ENCODE measurements at places on chromosomes 16 and 17. TPM values are rescaled to one million over a fixed set of nuclear protein-coding genes. Genes with fewer than 3 reads are reported as not detected.

DNA sequence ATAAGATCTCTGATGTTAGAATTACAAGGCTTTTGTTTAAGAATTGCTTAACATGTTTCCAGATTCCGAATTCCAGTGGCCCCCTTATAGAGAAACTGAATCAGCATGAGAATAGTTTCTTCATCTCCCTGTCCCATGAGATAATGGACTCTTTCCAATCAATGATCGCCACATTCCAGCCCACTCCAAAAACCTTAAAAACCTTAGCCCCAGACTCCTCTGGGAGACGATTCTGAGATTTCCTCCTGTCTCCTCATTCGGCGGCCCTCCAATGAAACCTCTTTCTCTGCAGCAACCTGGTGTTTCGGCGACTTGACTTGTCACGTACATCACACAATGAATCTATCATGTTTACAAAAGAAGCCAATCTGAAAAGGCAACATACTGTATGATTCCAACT is 197.1 kb upstream of the PSMD7 start:
- H3K4me1 ChIP-seq: no peaks in the 10 kb centered on the region
- H3K27ac ChIP-seq: no peak overlapping the region
- no peaks in the 10 kb centered on the region for H3K36me3 ChIP-seq
- H3K27me3 ChIP-seq: peaks cover 13% of the 10 kb centered on the region

PITPNM3 gene
- total RNA-seq: 0.81 TPM

GRCh38 chr17:14011740-14012405 is 57.4 kb upstream of the COX10 start:
- no peak for DNase-seq
- H3K4me3 ChIP-seq: no peak overlapping the region
- H3K27ac ChIP-seq: no peak overlapping the region
- H3K4me1 ChIP-seq: no peaks in the 10 kb centered on the region
- no peaks in the 10 kb centered on the region for H3K36me3 ChIP-seq
- H3K27me3 ChIP-seq: no peaks in the 10 kb centered on the region

- peaks cover 4% of the 10 kb centered on the region for H3K4me1 ChIP-seq
- no peaks in the 10 kb centered on the region for H3K36me3 ChIP-seq
- no peak overlapping the region for H3K27ac ChIP-seq
- no peak overlapping the region for H3K4me3 ChIP-seq
- DNase-seq: no peak
Observed at GRCh38 chr16:86117756-86118155, 218.8 kb downstream of the IRF8 start.

- H3K4me3 ChIP-seq: no peak overlapping the region
- no peak overlapping the region for H3K27ac ChIP-seq
- H3K36me3 ChIP-seq: peaks cover 25% of the 10 kb centered on the region
- peaks cover 76% of the 10 kb centered on the region for H3K4me1 ChIP-seq
- H3K27me3 ChIP-seq: no peaks in the 10 kb centered on the region
Observed at GRCh38 chr16:68113765-68114240, 28.6 kb downstream of the NFATC3 start.

GRCh38 chr16:11796227-11797165 is 562 bp downstream of the ZC3H7A start:
- DNase-seq: peak; percentile 24
- peaks cover 84% of the 10 kb centered on the region for H3K4me1 ChIP-seq

KRT12 gene
- not detected for total RNA-seq

ITGAL gene
- 517 TPM for total RNA-seq

DNA sequence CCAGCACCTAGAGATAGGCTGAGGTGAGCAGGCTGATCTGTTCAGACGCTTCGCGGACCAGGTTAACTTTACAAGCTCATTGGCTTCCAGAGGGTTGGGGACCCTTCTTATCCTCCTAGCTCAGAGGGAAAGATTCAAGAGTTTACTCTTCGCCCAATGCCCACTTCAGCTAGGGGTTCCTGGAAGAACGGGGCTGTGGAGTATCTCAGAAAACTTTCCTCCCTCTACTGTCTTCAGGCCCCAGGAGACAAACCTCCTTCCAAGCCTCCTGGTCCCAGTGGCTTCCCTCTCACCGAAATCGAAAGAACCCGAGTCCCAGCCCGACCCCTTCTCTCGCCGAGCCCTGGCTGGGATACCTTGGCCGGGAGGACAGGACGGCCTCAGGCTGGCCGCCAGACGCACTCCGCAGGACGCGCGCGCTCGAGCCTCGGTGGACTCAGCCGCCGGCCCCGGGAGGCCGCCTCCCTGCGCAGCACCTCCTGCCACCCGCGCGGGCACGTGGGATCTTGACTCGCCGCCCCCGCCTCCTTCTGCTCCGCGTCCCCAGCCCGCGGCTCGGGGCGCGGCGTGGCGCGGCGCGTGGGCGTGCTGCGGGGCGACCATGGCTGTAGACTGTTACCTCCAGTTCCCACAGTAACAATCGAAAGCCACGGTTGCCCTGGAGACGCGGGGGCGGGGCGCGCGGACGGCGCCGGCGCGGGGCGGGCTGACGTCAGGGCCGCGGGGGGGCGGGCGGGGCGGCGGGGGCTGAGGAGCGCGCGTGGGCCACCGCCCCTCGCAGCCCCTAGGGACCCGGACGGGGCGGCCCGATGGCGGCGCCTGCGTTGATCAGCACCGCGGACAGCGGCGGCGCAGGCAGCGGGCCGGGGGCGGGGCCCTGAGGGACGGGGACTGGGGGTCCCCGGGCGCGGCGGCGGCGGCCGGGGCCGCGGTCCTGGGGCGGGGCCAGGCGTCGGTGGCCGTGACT is 5.3 kb upstream of the HIC1 start:
- peak overlapping the region; percentile 16 for H3K27ac ChIP-seq
- peaks cover 17% of the 10 kb centered on the region for H3K27me3 ChIP-seq
- peak; percentile 91 for DNase-seq
- peak overlapping the region; percentile 70 for H3K4me3 ChIP-seq
- peaks cover 30% of the 10 kb centered on the region for H3K4me1 ChIP-seq

SLC6A2 gene
- total RNA-seq: not detected

- H3K27ac ChIP-seq: peak overlapping the region; percentile 90
- H3K4me1 ChIP-seq: peaks cover 29% of the 10 kb centered on the region
- no peaks in the 10 kb centered on the region for H3K36me3 ChIP-seq
- peak overlapping the region; percentile 74 for H3K4me3 ChIP-seq
Observed at GRCh38 chr16:89505204-89506112, 2.7 kb upstream of the SPG7 start.
